ENCODE measurements at places on chromosomes 2 and 18.

DNA sequence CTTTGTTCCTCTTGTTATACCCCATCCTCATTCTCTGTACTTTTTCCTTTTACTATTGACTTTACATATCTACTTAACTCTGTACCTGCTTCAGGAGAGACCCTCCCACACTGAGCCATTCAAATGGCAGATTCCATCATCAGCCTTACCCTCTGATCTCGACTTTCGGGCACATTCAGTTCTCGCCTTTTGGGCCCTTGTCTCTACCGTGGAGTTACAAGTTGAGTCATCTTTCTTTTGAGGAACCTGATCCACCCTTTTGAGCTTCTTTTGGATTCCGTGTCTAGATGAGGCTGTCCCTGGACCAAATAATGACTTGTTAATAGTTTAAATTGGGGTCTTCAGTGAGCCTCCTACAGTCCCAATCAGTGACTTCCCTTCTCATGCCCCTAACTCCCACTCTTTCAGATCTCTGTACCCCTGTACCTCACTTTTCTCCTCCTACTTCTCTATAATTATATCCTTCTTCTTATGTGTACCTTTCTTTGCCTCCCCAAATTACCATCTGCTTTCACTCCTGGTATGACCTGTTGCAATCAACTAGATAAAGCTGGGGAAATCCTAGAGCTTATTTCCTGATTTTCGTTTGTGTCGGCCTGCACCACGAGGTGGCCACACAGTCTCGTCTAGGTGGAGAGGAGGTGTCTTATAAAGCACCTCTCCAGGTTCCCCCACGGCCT lies 17.2 kb downstream of the SP110 start:
- no peaks in the 10 kb centered on the region for H3K27me3 ChIP-seq
- no peak for DNase-seq
- H3K27ac ChIP-seq, result no peak overlapping the region
- no peak overlapping the region for H3K4me3 ChIP-seq
- peaks cover 45% of the 10 kb centered on the region for H3K36me3 ChIP-seq
- no peaks in the 10 kb centered on the region for H3K4me1 ChIP-seq

GRCh38 chr2:134217924-134218323 lies 35.9 kb upstream of the MGAT5 start:
- H3K4me3 ChIP-seq, result no peak overlapping the region
- no peaks in the 10 kb centered on the region for H3K36me3 ChIP-seq
- H3K27me3 ChIP-seq, result no peaks in the 10 kb centered on the region
- no peak for DNase-seq
- H3K4me1 ChIP-seq, result peaks cover 43% of the 10 kb centered on the region

GRCh38 chr2:55152475-55153412 lies 79.3 kb downstream of the CLHC1 start:
- no peaks in the 10 kb centered on the region for H3K4me1 ChIP-seq
- H3K27me3 ChIP-seq, result no peaks in the 10 kb centered on the region
- H3K36me3 ChIP-seq, result no peaks in the 10 kb centered on the region
- H3K4me3 ChIP-seq, result no peak overlapping the region

DNA sequence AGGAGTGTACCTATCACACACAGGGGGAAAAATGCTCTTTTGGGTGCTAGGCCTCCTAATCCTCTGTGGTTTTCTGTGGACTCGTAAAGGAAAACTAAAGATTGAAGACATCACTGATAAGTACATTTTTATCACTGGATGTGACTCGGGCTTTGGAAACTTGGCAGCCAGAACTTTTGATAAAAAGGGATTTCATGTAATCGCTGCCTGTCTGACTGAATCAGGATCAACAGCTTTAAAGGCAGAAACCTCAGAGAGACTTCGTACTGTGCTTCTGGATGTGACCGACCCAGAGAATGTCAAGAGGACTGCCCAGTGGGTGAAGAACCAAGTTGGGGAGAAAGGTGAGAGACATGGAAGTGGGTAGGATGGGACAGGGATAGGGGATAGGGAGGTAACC lies 12.2 kb downstream of the DHRS9 start:
- no peak overlapping the region for H3K4me3 ChIP-seq
- no peak overlapping the region for H3K27ac ChIP-seq
- H3K27me3 ChIP-seq, result no peaks in the 10 kb centered on the region
- H3K4me1 ChIP-seq, result no peaks in the 10 kb centered on the region

DNA sequence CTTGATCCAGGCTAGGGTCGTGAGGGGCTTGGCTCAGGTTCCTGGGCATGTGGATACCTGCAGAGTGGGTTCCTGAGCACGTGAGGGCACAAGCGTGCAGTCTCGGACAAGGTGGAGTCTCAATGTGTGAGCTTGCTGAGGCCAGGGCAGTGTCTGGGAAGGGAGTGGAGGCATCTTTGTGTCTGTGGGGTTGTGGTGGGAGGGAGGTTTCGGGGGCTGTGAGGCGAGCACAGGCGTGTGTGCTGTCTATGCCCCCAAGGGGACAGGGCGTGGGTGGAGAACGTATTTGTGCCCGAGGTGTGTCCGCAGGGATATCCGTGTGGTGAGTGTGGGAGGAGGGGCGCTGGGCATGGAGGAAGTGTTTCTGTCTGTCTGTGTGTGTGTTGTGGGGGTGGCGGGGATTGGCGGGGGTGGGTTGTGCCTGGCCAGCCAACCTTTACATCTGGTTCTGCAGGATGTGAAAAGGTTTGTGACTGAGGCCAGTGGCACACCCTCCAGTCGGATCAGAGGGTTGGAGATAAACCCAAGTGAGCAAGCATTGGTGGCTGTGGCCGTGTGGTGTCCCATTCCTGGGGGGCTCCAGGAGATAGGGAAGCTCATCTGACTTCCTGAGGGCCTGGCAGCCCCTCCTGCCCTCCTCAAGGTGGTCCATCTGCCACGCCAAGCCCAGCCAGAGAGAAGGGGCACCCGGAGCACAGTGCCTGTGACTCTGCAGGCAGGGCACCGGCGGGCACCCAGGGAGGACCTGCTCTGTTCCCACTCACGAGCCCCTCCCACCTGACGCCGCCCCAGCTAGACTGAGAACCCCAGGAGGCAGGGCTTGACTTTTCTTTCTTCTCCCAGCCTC lies 57.1 kb downstream of the ZFP36L2 start:
- peak overlapping the region; percentile 99 for H3K27ac ChIP-seq
- DNase-seq, result no peak
- H3K4me1 ChIP-seq, result peaks cover 58% of the 10 kb centered on the region
- H3K4me3 ChIP-seq, result peak overlapping the region; percentile 22

GRCh38 chr2:14773696-14774095 lies 141.2 kb downstream of the LRATD1 start:
- DNase-seq, result no peak
- H3K4me3 ChIP-seq, result no peak overlapping the region
- H3K36me3 ChIP-seq, result no peaks in the 10 kb centered on the region
- H3K27me3 ChIP-seq, result no peaks in the 10 kb centered on the region
- no peak overlapping the region for H3K27ac ChIP-seq
- H3K4me1 ChIP-seq, result no peaks in the 10 kb centered on the region

DNA sequence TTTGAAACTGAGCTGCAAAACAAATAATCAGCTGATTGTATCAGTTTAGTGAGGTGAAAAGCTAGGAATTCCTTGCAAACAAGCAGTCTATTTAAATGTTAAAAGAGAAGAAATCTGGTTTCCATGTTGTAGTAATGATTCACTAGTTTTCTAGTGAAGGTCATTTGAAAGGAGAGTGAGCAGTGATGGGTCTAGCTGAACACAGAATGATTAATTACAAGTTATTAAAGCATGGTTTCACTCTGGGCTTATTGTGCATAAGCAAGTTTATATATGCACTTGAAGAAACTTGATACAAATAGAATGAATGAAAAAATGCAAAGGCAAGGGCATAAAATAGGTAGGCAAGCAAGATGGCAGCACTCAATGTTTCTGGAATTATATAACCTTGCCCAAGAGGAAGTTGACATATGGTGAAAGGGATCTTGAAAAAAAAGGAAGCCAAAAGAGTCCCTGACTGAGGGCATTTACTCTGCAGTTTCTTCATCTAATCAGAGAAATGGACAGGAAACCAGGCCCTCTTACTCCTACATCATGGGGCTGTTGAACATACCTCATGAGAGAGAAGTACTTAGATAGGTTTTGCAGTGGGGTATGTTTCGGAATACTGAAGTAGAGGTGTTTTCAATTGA lies 53.2 kb downstream of the PLCL1 start:
- peak overlapping the region; percentile 19 for H3K4me3 ChIP-seq
- H3K4me1 ChIP-seq, result peaks cover 41% of the 10 kb centered on the region
- DNase-seq, result no peak
- H3K27ac ChIP-seq, result no peak overlapping the region

DNA sequence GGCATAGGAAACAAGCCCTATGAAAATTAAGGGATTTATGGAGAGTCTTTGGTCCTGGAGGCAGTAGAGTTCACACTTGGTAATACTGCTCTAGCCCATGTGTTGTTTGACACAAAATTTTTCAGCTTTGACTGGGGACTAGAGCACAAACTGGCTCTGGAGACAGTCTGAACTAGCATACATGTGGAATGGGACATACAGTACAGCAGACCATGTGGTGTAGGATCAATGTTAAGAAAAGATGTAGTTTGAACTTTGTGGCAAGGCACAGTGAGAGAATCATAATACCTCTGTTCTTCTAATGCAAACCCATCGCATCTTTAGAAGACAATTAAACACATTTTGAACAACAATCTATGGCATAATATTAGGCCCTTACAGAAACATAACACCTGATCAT lies 521.5 kb upstream of the DDX18 start:
- H3K27ac ChIP-seq, result no peak overlapping the region
- H3K4me3 ChIP-seq, result no peak overlapping the region
- no peak for DNase-seq

DNA sequence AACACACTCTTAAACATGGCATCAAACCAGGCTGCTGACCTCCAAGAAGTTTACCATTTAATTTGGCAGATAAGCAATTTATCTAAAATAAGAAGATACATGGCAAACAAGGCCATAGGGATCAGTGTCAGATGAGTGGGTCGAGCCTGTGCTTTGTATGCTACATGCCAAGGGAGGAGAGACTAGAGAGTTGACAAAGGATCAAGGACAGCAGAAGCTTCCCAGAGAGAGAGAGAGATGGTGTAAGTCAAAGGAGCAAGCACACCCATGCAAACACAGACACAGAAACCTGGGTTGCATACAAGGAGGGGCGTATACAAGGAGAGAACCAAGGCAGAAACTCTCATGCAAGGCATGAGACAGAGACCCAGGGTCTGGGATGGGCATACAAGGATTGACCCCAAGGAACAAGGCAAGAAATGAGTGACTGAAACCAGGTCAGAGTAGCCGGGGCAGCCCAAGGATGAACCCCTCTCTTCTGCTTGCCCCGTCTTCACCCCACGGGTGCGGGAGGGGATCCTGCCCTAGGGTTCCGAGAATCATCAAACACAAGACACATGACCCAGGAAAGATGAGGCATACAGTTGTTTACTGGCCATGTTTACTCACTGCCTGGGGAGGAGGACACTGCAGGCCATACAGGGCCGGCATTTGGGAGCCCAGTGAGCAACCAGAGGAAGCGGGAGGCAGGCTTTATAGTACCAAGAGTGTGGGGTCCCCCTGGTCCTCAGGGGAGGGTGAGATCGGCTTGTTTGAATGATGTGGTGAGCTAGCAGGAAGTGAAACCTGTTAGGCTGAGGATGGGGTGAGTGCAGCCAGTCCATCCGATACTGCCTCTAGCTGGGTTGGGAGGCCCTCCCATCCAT lies 529.2 kb upstream of the ID2 start:
- no peaks in the 10 kb centered on the region for H3K4me1 ChIP-seq
- no peak for DNase-seq
- no peak overlapping the region for H3K4me3 ChIP-seq
- no peak overlapping the region for H3K27ac ChIP-seq
- no peaks in the 10 kb centered on the region for H3K27me3 ChIP-seq
- H3K36me3 ChIP-seq, result no peaks in the 10 kb centered on the region

GRCh38 chr2:229795058-229795457 lies 80.7 kb upstream of the DNER start:
- H3K4me3 ChIP-seq, result no peak overlapping the region
- no peak overlapping the region for H3K27ac ChIP-seq
- H3K27me3 ChIP-seq, result no peaks in the 10 kb centered on the region
- no peaks in the 10 kb centered on the region for H3K4me1 ChIP-seq
- no peak for DNase-seq

GRCh38 chr2:96090196-96090926 lies 26.0 kb downstream of the ADRA2B start:
- no peak for DNase-seq
- H3K4me3 ChIP-seq, result no peak overlapping the region
- no peaks in the 10 kb centered on the region for H3K36me3 ChIP-seq
- H3K27me3 ChIP-seq, result no peaks in the 10 kb centered on the region
- no peak overlapping the region for H3K27ac ChIP-seq

- no peaks in the 10 kb centered on the region for H3K36me3 ChIP-seq
- H3K27ac ChIP-seq, result no peak overlapping the region
- no peak for DNase-seq
- H3K4me1 ChIP-seq, result no peaks in the 10 kb centered on the region
These were observed 19.3 kb upstream of the HPCAL1 start for GRCh38 chr2:10283106-10284062.

DNA sequence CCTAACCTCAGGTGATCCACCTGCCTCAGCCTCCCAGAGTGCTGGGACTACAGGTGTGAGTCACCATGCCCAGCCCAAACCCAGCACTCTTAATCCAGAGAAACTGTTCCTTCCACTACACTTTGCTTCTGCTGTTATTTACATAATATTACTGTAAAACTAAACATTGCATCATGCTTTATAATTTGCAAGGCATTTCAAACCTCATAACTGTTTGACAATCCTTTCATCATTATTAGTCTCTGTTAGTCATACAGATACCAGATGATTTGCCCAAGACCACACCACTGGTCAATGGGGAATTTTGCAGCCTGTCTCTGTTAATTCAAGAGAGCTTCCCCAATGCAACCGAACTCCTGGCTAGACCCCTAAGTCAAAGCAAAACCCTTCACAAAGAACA lies 338.3 kb downstream of the ALK start:
- no peak for DNase-seq
- H3K27ac ChIP-seq, result no peak overlapping the region
- H3K4me1 ChIP-seq, result no peaks in the 10 kb centered on the region
- H3K27me3 ChIP-seq, result no peaks in the 10 kb centered on the region
- no peaks in the 10 kb centered on the region for H3K36me3 ChIP-seq
- H3K4me3 ChIP-seq, result no peak overlapping the region

- peak overlapping the region; percentile 25 for H3K27ac ChIP-seq
- H3K4me1 ChIP-seq, result peaks cover 7% of the 10 kb centered on the region
- H3K27me3 ChIP-seq, result no peaks in the 10 kb centered on the region
- DNase-seq, result no peak
- H3K4me3 ChIP-seq, result peak overlapping the region; percentile 1
These were observed 68.7 kb downstream of the MTHFD2 start for GRCh38 chr2:74267068-74267467.

DNA sequence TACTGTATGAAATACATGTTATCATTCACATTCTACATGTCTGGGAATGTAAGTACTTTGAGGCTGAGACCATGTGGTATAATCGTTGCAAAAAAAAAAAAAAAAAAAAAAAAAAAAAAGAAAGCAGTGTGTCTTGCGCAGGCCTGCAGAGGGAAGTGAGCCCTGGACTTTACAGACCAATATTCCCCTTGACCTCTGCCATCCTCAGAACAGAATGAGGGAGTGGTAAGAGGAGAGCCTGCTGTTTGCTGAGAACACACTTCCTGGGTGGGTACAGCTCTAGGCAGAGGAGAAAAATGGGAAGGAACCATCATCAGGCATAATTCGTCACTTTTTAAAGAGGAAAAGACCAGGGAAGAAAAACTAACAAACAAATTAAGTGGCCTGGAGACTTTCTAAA lies 28.8 kb upstream of the TBC1D8 start:
- no peak overlapping the region for H3K27ac ChIP-seq
- no peak overlapping the region for H3K4me3 ChIP-seq
- no peaks in the 10 kb centered on the region for H3K4me1 ChIP-seq
- no peaks in the 10 kb centered on the region for H3K27me3 ChIP-seq
- no peaks in the 10 kb centered on the region for H3K36me3 ChIP-seq
- no peak for DNase-seq
